ENCODE measurements at places on chromosomes 13 and 19.

DNA sequence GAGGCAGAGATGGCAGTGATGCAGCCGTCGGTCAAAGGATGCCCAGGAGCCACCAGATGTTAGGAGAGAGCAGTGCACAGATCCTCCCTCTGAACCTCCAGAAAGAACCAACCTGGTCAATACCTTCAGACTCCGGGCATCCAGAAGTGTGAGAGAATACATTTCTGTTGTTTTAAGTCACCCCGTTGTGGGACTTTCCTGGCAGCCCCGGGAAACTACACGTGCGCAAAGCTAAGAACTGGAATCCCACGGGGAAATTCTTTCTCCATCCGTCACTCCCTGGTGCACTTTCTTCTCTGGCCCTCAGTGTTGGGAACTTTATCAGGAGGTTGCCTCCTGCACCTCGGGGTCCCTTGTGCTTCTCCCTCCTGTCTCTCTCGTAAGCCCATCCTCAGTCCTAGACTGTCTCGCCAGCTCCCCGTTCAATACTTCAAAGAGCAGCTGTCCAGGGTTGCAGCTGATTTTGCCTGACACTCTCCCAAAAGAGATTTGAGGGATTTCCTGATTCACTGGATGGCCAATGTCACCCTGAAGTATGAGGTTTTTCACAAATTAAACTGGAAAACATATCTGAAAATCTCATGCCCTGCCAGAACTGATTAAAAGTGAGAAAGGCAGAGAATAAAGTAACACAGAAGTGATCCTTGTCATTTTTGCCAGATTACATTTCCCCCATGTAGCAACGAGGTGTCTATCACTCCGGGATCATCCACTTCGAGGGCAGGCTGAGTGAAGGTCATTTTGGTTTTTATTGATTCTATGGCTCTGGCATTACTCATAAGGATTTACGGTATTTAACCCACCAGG lies 136.8 kb downstream of the DCT start:
- DNase-seq, result no peak

- no peak for DNase-seq
Measured at GRCh38 chr19:28297036-28297435, 915.9 kb downstream of the UQCRFS1 start.

DNA sequence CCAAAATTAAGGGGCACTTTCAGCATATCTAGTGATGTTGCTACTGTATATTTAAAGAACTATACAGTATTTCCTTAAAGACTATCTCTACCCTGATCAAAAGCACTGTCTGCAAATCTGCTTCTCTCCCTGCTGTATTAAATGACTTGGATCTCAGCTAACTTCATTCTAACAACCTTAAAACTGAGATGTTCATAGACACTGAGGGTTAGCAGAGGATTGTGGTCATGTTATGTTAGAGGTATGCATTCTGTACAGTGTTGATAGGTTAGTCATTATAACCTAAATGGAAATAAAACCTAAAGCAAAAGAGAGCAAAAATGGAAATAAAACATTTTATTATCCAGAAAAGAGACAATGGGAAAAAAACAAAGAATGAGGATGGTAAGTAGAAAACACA lies 9.9 kb downstream of the GPR183 start:
- no peak for DNase-seq

GRCh38 chr13:111316161-111316730 lies 4.2 kb upstream of the TEX29 start:
- no peak for DNase-seq

DNA sequence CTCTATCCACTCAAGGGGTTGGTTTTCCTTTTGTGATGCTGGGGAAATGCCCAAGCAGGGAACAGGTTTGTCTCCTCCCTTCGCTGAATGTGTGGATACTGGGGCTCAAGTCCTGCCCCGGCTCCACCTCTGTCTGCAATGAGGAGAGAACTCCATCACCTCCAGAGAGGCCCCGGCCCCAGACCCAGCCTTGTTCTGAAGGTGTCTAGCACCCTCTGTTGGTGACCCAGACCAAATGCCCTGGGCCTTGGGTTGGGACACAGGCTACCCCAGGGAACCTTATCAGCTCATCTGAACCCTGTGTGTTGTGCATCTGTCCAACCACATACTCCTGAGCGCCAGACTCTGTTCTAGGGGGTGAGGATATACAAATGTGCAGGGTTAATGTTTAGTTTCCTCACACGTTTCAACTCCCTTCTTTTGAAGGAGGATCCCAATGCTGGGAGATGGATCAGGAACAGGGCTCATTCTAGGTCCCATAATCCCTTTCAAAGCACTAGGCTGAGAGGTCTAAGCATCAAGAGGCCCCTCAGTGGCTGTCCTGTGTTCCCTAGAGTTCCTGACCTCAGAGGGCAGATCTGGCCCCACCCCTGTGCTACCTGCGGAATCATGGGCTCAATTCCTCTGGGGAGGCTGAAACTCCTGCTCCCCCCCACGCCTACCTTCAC lies 112.5 kb upstream of the SLC7A1 start:
- peak; percentile 63 for DNase-seq

DNA sequence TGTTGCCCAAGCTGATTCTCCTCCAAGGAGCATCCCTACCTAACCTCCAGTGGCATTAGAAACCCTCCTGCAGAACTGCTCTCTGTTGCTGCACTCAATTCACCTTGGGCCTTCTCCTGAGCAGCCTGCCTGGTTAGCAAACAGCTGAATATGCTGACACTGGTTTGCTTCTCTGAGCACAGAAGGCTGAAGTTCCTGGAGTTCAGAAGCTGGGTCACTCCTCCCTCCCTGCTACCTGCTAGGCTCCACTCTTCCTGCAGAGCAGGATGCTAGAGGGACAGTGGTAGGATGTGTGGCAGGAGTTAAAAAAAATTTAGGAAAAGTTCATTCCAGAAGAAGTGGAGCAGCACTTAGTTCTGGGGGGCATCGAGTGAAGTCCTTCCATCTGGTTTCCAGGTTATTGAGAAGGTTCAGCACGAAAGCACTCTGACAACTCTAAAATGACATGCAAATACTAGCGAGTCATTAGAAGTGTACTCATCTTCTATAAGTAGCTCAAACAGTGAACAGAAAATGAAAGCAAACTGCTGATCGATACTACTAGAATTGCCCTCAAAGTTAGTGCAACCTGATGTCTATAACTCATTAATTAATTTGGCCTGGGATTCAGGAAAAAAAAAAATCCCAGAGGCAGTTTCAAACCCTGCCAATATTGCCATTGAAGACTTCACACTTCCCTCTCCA lies 293.7 kb downstream of the POU4F1 start:
- DNase-seq, result no peak

DNA sequence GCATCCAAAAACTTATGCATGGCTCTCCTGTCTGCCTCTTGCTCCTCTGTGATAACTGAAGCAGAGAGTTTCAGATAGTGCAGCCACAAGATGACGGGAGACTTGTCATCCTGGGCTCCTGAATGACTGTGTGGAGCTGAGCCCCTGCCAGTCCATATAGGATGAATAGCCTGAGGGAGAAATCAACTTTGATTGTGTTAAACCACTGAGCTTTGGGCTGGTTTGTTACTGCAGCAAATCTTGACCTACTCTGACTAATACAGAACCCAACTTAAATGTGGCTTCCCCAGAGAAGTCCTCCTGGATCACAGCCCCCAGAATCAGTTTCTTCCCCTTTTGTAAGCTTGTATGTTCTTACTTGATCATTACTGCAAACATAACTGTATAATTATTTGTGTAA lies 11.2 kb upstream of the ATG4D start:
- no peak for DNase-seq

DNA sequence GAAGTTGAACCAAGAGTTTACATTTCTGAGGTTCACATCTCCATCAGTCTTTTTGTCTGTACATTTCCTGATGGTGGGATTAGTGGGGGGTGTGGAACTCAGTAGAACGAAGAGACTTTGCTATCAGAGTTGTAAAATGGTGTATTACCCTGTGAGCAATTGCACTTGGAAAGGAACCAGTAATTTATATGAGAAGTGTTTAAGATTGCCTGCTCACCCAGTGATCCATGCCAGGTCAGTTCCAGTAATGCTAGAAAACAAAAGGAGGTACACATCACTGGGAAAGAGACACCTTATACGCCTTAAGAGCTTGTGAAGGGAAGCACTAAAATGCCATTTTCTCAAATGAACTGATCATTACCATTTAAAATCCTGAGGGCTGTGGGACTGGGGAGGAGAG lies 7.5 kb upstream of the DACH1 start:
- no peak for DNase-seq

- DNase-seq, result no peak
Measured at GRCh38 chr19:16436780-16437332, 34.9 kb downstream of the EPS15L1 start.

GRCh38 chr13:100473087-100473486 lies 115.5 kb downstream of the GGACT start:
- DNase-seq, result no peak

- no peak for DNase-seq
Measured at GRCh38 chr13:61030445-61030844, 385.2 kb downstream of the PCDH20 start.

DNA sequence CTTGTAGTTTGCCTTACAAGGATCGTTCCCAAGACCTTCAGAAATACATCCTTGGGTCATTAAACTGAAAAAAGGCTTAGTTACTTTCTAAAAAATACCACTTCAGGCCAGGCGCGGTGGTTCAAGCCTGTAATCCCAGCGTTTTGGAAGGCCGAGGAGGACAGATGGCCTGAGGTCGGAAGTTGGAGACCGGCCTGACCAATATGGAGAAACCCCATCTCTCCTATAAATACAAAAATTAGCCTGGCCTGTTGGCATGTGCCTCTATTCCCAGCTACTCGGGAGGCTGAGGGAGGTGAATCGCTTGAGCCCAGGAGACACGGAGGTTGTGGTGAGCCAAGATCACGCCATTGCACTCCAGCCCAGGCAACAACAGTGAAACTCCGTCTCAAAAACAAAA lies 2.2 kb upstream of the ZNF28 start:
- no peak for DNase-seq

GRCh38 chr13:48576448-48577010 lies 43.6 kb upstream of the RCBTB2 start:
- no peak for DNase-seq

DNA sequence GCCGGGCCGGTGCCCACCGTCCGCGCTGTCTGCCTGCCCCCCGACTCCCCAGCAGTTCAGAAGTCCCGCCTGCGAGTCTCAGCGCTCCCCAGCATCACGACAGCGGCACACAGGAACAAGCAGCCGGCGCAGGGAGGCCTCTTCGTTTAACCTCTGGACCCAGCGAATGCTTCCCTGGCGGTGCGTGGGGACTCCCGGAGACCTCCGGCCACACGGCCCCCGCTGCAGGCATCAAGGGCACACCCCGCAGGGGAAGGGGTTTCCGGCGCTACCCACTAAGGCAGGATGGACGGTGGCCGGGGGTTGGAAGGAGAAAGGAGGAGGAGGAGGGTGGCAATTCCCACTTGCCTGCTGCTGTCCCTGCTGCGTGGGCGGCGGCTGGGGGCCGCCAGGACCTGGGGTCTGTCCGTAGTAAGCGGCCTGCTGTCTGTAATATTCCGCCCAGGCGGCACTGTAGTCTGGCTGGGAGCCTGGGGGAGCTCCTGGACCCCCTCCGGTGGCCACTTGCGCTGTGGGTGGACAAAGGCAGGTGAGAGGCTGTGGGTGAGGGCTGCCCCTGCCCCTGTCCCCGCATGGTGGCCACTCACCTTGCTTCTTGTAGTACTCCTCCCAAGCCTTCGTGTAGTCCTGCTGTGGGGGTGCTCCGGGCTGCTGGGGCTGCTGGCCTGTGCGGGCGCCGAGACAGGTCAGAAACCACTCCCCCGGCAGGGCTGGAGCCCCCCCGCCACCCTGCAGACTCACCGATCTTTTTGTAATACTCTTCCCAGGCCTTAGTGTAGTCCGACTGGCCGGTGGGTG lies 9.6 kb downstream of the KHSRP start:
- no peak for DNase-seq

DNA sequence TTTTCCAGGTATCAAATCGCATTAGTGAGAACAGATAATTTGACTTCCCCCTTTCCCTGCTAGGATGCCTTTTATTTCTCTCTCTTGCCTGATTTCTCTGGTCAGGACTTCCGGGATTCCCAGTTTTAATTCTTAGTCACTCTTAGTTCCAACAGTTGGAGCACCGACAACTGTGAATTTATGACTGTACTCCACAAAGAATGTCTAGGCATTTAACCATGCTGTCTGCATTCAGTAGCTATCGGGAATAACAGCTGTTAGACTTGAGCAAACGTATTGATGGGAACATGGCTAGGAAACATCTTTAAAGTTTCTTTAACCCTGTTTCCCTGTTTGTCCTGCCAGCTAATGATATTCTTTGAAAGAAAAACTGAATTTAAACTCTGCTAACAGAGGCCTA lies 14.1 kb upstream of the SPACA7 start:
- no peak for DNase-seq

DNA sequence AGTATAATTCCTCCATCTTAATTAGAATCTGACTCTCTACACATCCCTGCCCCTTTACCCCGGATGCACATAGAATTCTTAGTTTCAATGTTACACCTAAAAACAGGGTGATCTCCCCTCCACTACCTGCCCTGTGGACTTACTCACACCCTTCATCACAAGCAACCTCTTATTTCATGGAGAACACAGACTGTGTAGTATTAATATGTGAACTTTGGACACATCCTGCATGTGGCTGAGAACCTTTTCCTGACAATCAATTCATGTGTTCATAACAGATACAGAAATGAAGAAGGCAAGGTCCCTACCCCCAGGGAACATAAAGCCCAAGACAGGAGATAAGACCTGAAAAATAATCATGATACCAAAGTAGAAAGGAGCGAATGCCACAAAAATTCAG lies 11.8 kb downstream of the CEACAM6 start:
- no peak for DNase-seq

- DNase-seq, result peak; percentile 43
Measured at GRCh38 chr19:23415561-23416191, 20.4 kb upstream of the ZNF91 start.

GRCh38 chr13:89361909-89362308 lies 1690.7 kb downstream of the SLITRK5 start:
- no peak for DNase-seq

DNA sequence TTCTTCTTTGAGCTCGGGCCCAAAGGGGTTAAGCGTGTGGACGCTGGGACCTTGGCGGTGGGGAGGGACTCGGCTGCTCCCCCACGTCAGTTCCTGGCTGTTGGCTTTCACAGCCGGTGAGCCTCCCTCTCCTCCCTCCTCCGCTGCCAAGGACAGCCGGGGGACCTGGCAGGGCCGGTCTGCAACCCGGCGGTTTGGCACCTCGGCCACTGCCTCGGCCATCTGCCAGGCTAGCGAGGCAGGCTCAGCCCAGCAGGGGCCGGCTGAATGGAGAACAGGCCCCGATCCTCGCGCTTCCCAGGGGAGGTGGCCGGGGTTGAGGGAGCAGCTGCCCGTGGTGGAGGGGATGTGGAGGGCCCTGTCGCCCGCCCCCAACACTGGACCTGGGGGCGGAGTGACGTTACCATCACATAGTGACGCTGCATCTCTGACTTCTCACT lies 5.0 kb downstream of the TLE5 start:
- no peak for DNase-seq

Data from activated CD4-positive, alpha-beta memory T cell treated with anti-CD3 and anti-CD28 coated beads for 36 hours (primary cell).